ENCODE measurements at places on chromosomes 4 and X.

DNA sequence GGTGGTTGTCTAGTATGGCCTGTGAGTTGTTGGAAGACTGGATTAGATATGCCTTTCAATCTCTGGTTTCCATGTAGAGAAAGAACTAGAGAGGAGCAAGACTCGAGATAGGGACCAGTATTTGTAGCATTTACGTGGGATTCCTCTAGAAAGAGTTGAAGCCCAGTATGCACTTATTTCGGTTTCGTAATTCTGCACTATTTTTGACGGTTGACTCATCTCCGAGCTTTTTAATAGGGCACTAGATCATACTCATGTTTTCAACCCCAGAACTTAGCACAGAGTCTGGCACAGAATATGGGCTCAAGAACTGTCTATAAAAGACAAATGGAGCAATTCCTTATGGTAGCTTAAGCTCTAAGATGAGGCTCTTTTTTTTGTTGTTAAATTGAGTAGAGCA, 15.7 kb downstream of the HELT start:
- no peak for DNase-seq

GRCh38 chr4:2948895-2949781, 14.1 kb downstream of the NOP14 start:
- DNase-seq, result peak; percentile 70

- peak; percentile 42 for DNase-seq
Observed at GRCh38 chr4:102493794-102494193, 7.4 kb upstream of the NFKB1 start.

DNA sequence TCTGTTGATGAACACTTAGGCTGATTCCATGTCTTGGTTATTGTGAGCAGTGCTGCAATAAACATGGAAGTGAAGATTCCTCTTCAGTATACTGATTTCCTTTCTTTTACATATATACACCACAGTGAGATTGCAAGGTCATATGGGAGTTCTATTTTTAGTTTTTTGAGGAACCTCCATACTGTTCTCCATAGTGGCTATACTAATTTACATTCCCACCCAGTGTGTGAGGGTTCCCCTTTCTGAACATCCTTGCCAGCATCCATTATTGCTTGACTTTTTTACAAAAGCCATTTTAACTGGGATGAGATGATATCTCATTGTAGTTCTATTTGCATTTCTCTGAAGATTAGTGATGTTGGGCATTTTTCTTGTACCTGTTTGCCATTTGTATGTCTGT, 80.5 kb upstream of the GALNT7 start:
- no peak for DNase-seq

GRCh38 chr4:39706741-39707511, 9.0 kb downstream of the UBE2K start:
- DNase-seq, result peak; percentile 64

DNA sequence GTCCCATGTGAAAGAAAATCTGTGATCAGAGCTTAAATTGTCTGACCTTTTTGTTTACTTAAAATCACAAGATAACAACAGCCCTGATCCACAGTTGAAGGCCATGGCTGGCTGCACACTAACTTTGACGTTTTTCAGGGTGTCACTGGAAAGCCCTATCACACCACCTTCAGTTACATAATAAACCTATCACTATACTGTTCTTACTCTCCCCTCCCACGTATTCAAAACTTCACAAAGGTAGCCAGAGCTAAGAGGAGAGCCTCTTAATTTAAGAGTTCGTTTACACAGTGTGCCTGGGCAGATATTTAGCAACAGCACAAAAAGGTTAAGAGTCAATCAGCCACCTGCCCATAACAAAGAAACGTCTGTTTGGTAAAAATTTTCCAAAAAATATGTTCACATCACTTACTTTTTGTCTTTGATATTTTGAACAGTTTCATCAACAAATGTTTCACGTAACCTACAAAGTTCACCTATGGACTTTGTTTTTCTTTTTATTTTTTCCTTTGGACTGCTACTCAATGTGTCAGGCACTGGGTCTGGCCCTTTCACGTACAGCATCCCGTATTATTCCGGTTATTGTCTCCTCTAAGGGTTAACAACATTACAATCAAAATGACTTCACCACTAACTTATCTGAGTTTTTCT, 25.0 kb downstream of the RFC1 start:
- DNase-seq, result no peak

GRCh38 chrX:16856744-16857143, 13.4 kb downstream of the RBBP7 start:
- no peak for DNase-seq

DNA sequence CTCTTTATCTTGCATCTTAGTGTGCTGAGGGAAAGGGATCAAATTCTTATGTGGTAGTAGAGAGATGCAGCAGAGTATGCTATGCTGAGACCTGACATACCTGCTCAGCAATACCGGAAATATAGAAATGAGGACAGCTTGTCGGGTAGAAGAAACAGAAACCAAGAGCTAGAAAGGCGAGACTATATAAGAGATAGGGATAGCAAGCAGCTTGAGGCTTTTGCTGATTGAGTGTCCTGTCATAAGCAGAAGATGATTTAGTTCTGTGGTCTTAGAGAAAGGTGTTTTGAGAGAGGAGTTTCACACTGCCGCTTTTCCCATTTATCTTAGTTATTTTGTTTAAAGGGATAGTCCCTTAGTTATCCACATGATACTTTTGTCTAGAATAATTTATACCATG, 31.7 kb downstream of the USP9X start:
- DNase-seq, result peak; percentile 42

DNA sequence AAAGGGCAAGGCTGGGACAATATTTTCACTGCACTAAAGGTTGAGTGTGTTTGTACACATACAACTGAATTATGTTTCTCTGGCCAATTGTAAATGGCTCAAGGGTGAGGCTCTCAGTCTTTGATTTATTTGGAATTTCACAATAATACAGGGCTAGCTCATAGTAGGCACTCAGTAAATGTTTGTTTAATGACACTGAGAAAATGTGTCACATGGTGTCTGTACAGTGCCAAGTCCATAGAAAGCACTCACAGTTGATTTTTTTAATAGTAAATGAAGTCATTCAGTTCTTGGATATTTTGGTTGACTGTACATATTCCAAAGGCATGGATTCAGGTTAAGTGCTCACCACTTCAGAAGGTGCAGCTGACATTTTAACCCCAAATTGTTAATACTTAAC, 176.4 kb downstream of the IL1RAPL2 start:
- no peak for DNase-seq

DNA sequence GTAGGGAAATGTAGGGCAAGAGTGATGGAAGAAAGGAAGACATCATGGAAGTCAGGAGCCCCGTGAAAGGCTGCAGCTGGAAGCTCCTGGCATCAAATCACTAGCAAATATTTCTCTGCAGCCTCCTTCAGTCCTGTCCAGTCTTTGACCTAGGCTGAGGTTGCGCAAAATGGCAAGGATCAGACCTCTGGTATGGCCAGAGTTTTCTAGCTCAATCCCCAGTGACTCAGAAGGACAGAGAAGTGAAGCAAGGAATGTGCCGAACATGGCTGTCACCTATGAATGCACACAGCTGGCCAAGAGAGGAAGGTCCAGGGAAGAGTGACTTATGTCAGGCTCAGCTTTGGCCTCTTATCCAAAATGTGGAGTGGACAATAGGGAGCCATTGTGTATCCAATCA, 71.1 kb upstream of the PHOX2B start:
- no peak for DNase-seq

- DNase-seq, result no peak
Observed at GRCh38 chrX:109735202-109735744, 2.2 kb upstream of the ACSL4 start.

DNA sequence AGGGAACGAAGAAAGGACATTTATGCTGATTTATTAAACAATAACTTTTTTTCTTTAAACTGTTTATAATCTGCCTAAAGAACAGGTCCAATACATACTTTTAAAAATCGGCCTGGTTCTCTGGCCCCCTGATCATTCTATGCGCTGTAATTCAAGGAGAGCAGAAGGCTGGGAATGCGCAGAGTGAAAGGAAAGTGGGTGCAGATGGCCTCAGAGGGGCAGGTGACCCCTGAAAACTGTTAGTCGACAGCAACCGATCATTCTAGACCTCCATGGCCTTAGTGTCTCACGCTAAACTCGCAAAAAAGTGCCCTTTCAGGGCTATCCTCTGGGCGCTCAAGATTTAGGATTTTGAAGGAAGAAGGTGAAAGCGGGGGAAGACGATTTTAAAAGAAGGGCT, 2.2 kb downstream of the PDE5A start:
- DNase-seq, result no peak

- peak; percentile 93 for DNase-seq
Observed at GRCh38 chr4:10096201-10096977, 20.2 kb downstream of the WDR1 start.

DNA sequence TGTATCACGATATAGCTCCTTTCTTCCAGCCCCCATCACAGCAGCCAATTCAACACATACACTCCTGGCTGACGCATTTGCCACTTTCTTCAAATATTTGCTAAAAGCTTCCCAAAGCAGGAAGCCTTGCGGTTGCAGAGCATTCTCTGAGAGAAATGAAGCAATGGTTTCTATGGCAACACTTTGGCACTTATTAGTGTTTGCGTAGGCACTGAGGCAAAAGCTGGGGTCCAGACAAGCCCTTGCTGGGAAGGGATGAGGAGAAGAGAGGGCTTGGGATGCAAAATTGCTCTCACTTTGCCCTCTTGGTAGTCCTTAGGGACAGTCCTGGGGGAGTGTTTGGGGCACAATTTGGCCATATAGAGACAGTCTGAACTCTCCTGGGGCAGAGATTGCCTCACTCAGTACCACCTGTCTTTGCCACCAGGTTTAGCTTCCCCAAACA, 55.0 kb upstream of the PAK3 start:
- DNase-seq, result peak; percentile 29

GRCh38 chr4:5707778-5708448, 446 bp downstream of the EVC2 start:
- no peak for DNase-seq

DNA sequence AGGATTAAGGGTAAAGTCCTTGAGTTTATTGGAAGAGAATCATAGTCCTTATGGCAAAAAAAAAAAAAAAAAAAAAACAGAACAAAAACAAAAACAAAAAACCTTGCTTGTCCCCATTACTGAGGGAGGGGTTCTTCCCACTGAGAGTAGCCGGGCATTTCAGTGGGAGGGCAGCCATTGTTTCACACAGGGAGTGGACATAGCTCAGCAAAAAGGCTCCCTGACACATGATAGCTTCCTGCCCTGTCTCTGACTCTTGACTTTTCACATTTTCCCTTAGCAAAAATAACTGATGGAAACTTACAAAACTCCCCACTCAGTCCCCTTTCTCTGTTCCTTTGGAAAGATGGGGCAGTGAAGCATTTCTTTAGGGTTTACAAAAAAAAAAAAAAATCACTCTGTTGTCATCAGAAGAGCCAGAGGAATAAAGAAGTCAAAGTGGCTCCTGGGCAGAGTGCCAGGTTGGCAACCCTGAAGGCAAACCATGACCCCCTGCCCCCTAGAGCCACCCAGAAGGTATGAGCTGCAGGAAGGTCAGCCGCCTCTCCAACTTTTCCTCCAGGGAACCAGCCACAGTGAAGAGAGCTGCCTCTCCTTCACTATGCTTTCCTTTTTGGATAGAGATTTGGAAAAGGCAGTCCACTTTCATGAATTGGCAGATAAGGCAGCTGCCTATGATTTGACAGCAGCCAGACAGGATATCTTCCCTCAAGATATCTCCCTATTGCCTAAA, 170.6 kb downstream of the KDR start:
- DNase-seq, result no peak

DNA sequence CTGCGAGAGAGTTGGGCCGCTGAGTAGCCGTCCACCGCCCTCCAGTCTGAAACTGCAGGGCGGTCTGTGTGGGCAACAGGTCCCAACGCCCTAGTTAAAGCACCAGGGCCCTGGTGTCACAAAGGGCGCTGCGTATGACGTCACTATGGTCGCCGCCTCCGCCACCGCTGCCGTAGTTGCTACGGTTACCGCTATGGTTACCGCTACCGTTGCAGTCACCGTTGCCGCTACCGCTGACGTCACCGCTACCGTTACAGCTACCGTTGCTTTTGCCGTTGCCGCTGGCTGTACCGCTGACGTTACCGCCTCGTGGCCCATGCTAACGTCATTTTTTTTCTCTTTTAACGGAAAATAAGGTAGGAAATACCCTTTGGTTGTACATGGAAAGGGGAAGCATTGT, at the start of gene PPP1R2C:
PPP1R2C (minus strand) TSS at position 68 of the 400 bp plus-strand sequence. CDS start 84 bp downstream, outside the sequence.
- no peak for DNase-seq

- peak; percentile 51 for DNase-seq
Observed at GRCh38 chrX:68163441-68163840, 269.9 kb downstream of the OPHN1 start.
